GM12878 (cell line): ENCODE measurements at places on chromosomes 1 and 21. TPM values are rescaled to one million over a fixed set of nuclear protein-coding genes. Genes with fewer than 3 reads are reported as not detected.

LCE1A gene
- not detected in 2 replicates for total RNA-seq

DNA sequence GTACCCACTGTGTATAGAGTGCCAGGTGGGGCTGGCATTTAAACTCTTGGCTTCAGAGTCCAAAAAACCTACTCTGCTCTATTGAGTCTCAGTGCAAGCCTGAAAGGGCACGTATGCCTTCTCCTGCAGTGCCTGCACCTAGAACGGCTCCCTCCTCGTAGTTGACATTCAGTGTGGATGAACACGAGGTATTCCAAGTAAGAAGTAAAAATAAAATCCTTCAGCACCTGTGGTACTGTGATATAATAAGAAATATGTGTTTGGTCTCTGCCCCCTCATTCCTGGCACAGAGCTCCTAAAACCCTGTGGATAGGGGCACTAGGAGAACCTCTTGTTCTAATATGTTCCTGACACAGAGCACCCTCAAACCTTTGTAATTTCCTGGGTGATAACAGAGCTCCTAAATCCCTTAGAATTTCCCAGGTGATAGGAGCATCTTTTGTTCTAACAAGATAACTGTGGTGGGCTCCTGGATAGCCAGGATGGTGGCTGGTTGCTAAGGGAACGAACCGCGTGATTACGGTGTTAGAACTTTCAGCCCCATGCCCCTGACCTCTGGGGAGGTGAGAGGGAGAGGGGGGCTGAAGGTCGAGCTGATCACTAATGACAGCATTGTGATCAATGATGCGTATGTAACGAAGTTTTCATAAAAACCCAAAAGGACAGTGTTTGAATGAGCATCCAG, 16.8 kb downstream of the UCK2 start:
- DNase-seq: no peak

- DNase-seq: no peak
Observed at GRCh38 chr1:186967656-186968394, 139.1 kb downstream of the PLA2G4A start.

DNA sequence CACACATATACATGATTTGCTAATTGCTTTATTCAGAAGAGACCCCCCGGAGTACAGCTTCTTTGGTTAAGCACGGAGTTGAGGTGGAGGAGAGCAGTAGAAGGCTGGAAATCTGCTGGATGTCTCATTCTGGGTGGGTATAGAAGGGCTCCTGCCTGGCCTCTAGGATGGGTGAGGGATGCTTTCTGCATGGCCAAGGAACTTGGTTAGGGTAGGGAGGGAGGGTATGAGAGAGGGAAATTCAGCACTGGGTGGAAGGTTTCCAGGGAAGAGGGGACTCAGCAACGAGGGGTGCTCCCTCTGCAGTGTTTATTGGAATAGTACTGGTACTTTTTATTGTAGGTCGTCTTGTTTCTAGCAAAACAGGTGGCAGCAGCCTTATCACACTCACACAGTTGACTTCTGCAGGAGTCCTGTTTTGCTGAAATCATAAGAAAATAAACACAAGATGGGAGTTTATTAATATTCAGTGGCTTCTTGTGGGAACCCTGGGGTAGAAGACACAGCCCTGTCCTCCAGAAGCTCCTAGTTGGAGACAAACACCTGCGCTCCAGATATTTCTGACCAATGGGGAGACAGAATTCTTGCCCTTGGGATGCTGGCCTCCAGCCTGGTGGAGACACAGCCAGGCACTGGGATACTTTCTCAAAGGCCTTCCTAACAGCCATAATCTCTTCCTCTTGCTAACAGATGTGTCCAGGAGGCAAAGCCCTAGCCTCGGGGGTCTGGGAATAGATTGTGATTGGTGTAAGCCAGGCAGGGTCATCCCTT, 3.8 kb downstream of the PLA2G2A start:
- no peak for DNase-seq

RIIAD1 gene
- not detected in 2 replicates for total RNA-seq
